ENCODE measurements at places on chromosomes 3 and 15.
A peak's percentile ranks its signal among the peaks of the same experiment; 100 is the strongest.

GRCh38 chr15:81643771-81644170 is 269.8 kb upstream of the TMC3 start:
- no peaks in the 10 kb centered on the region for H3K4me1 ChIP-seq
- no peak for DNase-seq

DNA sequence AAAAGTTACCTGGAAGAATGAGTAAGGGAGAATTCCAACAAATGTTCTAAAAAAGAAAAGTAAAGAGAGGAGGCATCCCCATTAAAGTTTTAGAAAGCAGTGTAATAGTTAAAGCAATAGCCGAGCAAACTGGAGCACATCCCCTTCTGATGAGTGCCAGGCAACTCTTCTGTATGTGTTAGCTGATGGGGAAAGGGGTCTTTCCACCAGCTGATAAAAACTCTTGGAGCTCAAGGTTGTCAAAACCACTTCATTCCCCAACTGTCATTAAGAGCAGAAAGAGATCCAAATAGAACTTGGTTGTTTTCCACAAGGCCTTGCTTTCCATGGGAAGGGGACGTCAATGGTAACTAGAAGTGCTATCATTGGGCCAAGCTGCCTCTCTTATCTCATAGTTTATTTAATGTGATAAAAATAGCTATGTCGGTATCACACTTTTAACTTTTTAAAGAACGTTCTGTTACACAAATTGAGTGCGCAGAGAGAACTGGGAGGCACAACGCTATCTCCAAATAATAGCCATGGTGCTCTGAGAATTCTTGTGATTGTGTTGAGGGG is 116.9 kb downstream of the POLR2M start:
- H3K36me3 ChIP-seq = no peaks in the 10 kb centered on the region
- DNase-seq = no peak
- H3K27me3 ChIP-seq = peaks cover 8% of the 10 kb centered on the region
- no peak overlapping the region for H3K4me3 ChIP-seq

GRCh38 chr15:70650567-70651302 is 112.6 kb downstream of the UACA start:
- DNase-seq = no peak
- H3K27me3 ChIP-seq = no peaks in the 10 kb centered on the region
- peaks cover 3% of the 10 kb centered on the region for H3K36me3 ChIP-seq
- H3K4me3 ChIP-seq = no peak overlapping the region

DNA sequence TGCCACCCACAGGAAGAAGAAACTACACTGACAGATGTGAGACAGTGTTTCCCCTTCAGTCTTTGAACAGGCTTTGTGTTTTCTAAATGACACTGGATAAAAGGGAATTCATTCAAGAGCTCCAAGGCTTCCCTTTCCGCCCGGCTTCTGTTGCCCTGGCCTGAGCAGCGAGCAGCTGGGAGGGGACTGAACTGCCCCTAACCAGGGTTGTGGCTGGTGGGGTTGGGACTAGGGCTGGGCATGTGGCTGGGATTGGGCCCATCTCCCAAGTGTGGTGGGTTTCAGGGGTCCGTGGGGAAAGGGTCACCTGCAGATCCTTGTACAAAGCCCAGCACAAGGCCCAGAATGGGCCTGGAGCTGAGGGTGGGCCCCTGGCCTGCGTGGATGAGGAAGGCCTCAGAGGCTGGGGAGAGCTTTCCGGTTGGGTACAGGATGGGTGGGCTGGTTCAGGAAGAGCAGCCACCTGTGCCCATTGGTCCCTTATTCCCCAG is 10.4 kb downstream of the VILL start:
- H3K4me1 ChIP-seq = peaks cover 27% of the 10 kb centered on the region
- H3K27me3 ChIP-seq = peaks cover 3% of the 10 kb centered on the region
- no peak for DNase-seq
- H3K4me3 ChIP-seq = no peak overlapping the region

- no peaks in the 10 kb centered on the region for H3K27me3 ChIP-seq
- H3K4me1 ChIP-seq = no peaks in the 10 kb centered on the region
- no peaks in the 10 kb centered on the region for H3K36me3 ChIP-seq
These were observed 311.5 kb upstream of the DCBLD2 start for GRCh38 chr3:99212969-99213368.

- no peak overlapping the region for H3K4me3 ChIP-seq
- no peak overlapping the region for H3K27ac ChIP-seq
- DNase-seq = no peak
These were observed 68.2 kb upstream of the VGLL4 start for GRCh38 chr3:11711876-11712275.

GRCh38 chr15:75702436-75702835 is 10.2 kb downstream of the CSPG4 start:
- H3K4me1 ChIP-seq = no peaks in the 10 kb centered on the region
- DNase-seq = no peak
- no peak overlapping the region for H3K27ac ChIP-seq
- H3K36me3 ChIP-seq = no peaks in the 10 kb centered on the region
- peaks cover 17% of the 10 kb centered on the region for H3K27me3 ChIP-seq

DNA sequence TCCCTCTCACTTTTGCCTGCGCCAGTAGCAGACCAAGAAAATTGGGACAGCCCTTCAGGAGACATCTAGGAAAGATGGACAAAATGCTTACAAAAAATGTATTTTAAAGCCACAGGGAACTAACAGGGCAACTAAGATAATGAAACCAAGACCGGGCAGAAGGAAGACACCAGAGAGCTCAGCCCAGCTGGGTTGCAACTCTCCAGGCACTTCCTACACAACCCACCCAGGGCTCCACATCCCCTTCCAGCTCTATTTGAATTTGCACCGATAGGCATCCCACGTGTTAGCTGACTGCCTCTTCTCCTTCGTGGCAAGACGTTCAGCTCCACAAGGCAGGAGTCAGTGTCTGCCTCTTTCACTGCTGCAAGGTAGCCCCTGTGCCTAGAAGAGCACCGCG is 6.6 kb upstream of the ATP10A start:
- no peak overlapping the region for H3K4me3 ChIP-seq
- H3K27me3 ChIP-seq = peaks cover 36% of the 10 kb centered on the region
- DNase-seq = no peak

GRCh38 chr3:14991151-14991742 is 43.9 kb downstream of the NR2C2 start:
- H3K36me3 ChIP-seq = no peaks in the 10 kb centered on the region
- DNase-seq = no peak
- H3K27me3 ChIP-seq = no peaks in the 10 kb centered on the region
- no peak overlapping the region for H3K27ac ChIP-seq
- H3K4me1 ChIP-seq = peaks cover 26% of the 10 kb centered on the region
- no peak overlapping the region for H3K4me3 ChIP-seq

- H3K27me3 ChIP-seq = peaks cover 6% of the 10 kb centered on the region
- H3K4me1 ChIP-seq = peaks cover 7% of the 10 kb centered on the region
- no peak for DNase-seq
- H3K36me3 ChIP-seq = no peaks in the 10 kb centered on the region
- H3K4me3 ChIP-seq = no peak overlapping the region
These were observed 241.6 kb downstream of the ZNF621 start for GRCh38 chr3:40766396-40766795.

DNA sequence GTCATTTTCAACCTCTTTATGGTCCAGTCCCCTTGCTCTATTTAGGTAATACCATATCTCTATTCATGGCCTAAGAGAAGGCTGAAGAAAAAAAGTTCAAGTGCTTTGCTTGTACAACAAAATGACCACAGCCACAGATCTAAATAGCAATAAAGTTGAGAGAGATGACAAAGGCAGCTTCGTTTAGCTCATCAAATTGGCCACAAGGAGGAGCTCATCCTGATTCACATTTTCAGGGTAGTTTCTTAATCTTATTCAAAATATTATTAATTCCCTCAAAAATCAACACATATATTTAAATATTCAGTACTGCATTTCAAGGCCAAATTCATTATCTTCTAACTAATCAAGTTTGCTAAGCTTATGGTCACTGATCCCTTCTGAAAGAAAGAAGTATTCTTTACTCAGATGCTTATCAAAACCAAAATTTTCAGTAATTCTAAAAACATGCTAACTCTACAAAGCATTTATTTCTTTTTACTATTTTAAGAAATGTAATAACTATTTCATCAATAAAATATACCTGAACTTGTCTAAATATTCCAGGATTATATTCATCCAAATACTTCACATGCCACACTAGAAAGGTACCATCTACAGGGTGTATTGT is 85.5 kb downstream of the DMXL2 start:
- H3K36me3 ChIP-seq = peaks cover 3% of the 10 kb centered on the region
- no peak overlapping the region for H3K4me3 ChIP-seq
- no peaks in the 10 kb centered on the region for H3K27me3 ChIP-seq

GRCh38 chr15:101579631-101580163 is 72.5 kb downstream of the TM2D3 start:
- no peaks in the 10 kb centered on the region for H3K4me1 ChIP-seq
- H3K36me3 ChIP-seq = no peaks in the 10 kb centered on the region
- H3K27me3 ChIP-seq = peaks cover 47% of the 10 kb centered on the region

DNA sequence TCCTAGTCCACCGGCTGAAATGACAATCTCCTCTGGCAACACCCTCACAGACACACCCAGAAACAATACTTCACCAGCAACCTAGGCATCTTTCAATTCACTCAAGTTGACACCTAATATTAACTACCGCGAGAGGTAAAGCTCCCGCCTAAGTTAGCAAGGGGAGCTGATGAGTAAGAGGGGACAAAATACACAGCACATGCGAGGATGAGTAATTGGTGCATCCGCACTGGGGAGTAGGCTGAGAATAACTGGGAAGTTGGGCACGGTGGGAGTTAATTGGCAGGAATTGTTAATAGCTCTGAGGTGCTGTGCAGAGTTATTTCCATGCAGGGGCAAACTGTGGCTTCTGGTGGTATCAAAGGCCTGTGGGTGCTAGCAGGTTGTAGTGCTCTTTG is 14.5 kb upstream of the PLD1 start:
- no peak overlapping the region for H3K4me3 ChIP-seq

DNA sequence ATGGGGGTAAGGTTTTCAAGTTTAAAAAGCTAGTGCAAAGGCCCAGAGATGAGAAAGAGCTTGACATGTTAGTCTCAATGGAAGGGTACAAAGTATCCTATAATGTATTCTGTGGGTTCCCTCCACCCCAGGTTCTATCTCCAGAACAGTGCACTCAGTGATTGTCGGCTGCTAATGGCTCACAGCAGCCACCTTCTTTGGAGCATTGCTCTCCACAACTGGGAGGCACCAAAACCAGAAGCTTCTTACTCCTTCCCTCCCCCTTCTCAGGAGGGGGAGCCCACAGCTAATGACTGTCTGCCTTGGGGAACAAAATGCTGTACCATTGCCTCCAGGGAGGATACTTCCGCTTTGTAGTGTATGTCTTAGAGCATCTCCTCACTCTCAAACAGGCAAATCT is 439.4 kb upstream of the RBMS3 start:
- no peak overlapping the region for H3K4me3 ChIP-seq
- no peaks in the 10 kb centered on the region for H3K36me3 ChIP-seq
- H3K27ac ChIP-seq = no peak overlapping the region
- H3K4me1 ChIP-seq = no peaks in the 10 kb centered on the region
- DNase-seq = no peak

DNA sequence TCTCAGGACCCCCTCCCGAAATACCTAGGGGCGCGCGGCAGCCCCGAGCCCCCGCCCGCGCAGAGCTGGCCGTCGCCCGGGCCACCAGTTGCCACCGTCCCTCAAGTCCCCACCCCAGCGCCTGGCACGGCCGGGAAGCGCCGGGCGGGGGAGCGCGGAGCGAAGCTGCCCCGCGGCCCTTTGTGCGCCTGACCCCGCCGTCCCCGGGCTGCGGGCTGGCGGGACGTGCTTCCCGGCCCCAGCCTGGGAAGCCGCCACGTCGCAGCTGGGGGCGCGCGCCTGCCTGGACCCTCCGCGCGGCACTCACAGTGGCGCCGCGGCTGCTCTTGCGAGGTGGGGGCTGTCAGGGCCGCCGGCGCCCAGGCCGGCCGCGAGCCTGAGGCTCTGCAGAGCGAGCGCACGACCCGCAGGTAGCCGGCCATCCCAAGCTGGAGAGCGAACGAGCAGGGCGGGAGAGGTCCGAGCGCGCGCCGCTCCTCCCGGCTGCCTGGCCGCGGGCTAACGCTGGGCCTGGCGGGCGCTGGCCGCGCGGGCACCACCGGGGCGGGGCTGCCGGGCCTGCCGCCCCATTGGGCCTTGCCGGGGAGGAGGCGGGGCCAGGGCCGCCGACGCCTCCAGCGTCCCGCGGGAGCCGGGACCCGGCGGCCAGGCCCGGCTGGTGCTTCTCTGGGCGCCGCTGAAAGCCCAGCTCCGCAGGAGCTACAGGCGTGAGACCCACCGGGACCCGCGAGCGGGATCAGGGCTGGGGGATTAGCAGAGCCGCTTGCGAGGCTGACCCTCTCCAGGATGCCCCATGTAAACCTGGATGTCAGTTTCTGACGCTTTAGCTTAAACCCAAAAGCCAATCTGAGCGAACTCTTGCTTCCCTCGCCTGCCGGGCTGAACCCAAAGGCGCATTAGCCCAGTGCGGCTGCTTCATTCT is at the start of gene IDH2:
TSS of gene IDH2 (minus strand) at position 500 of the 922 bp plus-strand sequence. CDS start at position 422, 78 bp downstream.
- peak within 1 kb of the TSS; percentile 84 for H3K4me3 ChIP-seq
- H3K27me3 ChIP-seq = peaks cover 10% of the 10 kb centered on the region
- peaks cover 4% of the 10 kb centered on the region for H3K36me3 ChIP-seq
- DNase-seq = peak; percentile 72
- H3K4me1 ChIP-seq = peaks cover 47% of the 10 kb centered on the region

- H3K36me3 ChIP-seq = peaks cover 9% of the 10 kb centered on the region
- H3K4me3 ChIP-seq = no peak overlapping the region
- H3K4me1 ChIP-seq = peaks cover 3% of the 10 kb centered on the region
These were observed 3.2 kb upstream of the RARRES1 start for GRCh38 chr3:158735296-158736033.

DNA sequence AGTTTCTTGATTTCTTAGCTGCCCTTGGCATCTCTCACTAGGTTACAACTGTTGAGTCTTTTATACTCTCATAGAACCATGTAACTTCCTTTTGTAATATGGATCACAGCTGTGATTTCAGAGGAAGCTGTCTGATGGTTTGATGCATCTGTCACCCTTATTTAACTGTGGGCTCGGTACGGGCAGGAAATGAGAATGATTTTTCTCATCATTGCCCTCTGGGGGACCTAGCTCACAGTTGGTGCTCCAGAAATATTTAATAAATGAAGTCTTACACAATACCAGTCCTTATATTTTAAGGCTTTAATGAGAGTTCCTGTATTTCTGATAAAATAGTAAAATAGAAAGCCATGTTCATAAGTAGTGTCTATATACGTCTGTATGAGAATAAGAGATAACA is 151.2 kb downstream of the EBLN2 start:
- DNase-seq = no peak
- no peaks in the 10 kb centered on the region for H3K36me3 ChIP-seq
- no peaks in the 10 kb centered on the region for H3K4me1 ChIP-seq
- H3K27me3 ChIP-seq = peaks cover 3% of the 10 kb centered on the region
- H3K4me3 ChIP-seq = no peak overlapping the region

- no peak overlapping the region for H3K27ac ChIP-seq
- H3K4me3 ChIP-seq = no peak overlapping the region
- peaks cover 1% of the 10 kb centered on the region for H3K4me1 ChIP-seq
These were observed 37.5 kb downstream of the SEMA5B start for GRCh38 chr3:122989856-122990575.

- peaks cover 38% of the 10 kb centered on the region for H3K4me1 ChIP-seq
- H3K4me3 ChIP-seq = peak overlapping the region; percentile 94
- no peaks in the 10 kb centered on the region for H3K27me3 ChIP-seq
- DNase-seq = no peak
These were observed 933 bp downstream of the DZIP1L start for GRCh38 chr3:138114431-138114918.
